T-cell (primary cell): ENCODE measurements at places on chromosomes 4 and X. TPM values are rescaled to one million over a fixed set of nuclear protein-coding genes. Genes with fewer than 3 reads are reported as not detected.

Gene GPR78
- not detected for total RNA-seq

Gene UBQLN2
- 49.6 TPM for total RNA-seq

DNA sequence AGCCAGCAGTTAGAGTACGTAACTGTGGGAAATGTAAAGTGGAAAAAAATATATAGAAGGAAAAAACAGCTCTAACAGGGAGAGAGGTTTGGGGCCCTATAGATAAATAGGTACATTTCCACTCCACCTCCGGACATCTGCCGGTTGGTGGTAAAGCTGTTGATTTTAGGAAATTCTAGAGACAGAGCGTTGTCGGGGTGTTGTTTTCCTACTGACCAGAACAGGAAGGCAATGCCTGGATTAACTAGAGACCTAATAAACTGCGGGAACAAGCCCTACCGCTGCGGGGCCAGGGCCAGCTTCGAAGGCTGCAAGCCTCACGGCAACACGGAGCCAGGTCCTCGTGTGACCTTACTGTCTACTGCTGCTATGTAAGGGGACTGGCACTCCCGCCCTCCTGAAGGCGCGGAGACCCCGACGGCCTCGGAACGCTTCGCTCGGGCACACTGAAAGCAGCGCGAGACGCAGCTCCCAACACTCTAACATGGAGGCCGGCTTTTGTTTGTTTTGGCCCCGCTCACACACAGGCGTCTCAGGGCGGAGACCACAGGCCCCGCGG is 702 bp upstream of the CDKN2AIP start:
- peaks cover 34% of the 10 kb centered on the region for H3K4me1 ChIP-seq
- H3K4me3 ChIP-seq = peak overlapping the region; percentile 94
- peak overlapping the region; percentile 91 for H3K27ac ChIP-seq
- no peak for DNase-seq
- no peaks in the 10 kb centered on the region for H3K36me3 ChIP-seq

Gene H2BW2
- not detected for total RNA-seq

Gene OTUD6A
- total RNA-seq = not detected

GRCh38 chrX:74931214-74931613 is 6.0 kb upstream of the NEXMIF start:
- H3K27me3 ChIP-seq = peaks cover under 1% of the 10 kb centered on the region
- no peak for DNase-seq
- no peak overlapping the region for H3K27ac ChIP-seq
- H3K4me3 ChIP-seq = no peak overlapping the region

- no peak overlapping the region for H3K4me3 ChIP-seq
- H3K36me3 ChIP-seq = no peaks in the 10 kb centered on the region
- no peaks in the 10 kb centered on the region for H3K4me1 ChIP-seq
- no peak overlapping the region for H3K27ac ChIP-seq
- no peak for DNase-seq
Observed at GRCh38 chr4:19133315-19133714, 1111.8 kb upstream of the LCORL start.

DNA sequence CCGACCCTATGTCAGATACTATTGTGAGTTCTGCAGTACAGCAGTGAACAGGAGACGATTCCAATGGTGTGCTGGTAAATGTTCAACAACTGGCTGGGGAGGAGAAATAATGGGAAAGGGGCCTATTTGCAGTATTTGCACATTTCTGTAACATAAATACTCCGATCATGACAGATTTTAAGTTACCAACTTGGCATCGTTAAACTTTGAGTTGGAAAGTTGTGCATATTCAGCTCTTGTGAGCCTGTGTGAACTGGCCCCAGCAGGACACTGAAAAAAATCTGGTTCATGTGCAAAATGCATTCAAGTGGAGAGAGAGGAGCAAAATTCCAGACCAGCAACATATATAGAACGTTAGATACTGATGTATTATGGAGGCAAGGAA is 175.0 kb downstream of the MAPK10 start:
- no peak overlapping the region for H3K4me3 ChIP-seq
- no peaks in the 10 kb centered on the region for H3K4me1 ChIP-seq
- no peak for DNase-seq
- no peak overlapping the region for H3K27ac ChIP-seq
- no peaks in the 10 kb centered on the region for H3K27me3 ChIP-seq
- no peaks in the 10 kb centered on the region for H3K36me3 ChIP-seq

DNA sequence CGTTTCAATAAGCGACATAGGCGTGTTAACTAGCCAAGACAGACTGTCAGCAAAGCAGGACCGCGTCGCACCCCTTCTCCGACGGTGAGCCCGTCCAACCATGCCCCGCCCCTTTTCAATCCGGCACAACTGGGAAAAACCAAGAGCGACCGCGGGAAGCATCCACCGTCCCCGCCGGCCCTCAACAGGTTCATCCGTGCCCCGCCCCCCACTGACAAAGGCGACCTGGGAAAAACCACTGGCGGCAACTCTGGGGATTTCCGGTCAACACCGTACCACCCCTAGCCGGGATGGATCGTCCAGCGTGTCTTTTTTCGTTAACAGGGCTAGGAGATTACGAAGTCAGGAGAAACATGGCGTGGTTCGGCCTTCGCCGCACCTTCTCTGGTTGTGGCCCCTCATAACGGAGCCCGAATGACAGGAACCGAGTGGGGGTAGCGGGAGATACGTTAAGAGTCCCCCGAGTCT is 377 bp downstream of the TIMM17B start:
- peaks cover 5% of the 10 kb centered on the region for H3K36me3 ChIP-seq
- peaks cover 2% of the 10 kb centered on the region for H3K4me1 ChIP-seq
- H3K4me3 ChIP-seq = peak overlapping the region; percentile 66
- H3K27me3 ChIP-seq = no peaks in the 10 kb centered on the region
- peak overlapping the region; percentile 97 for H3K27ac ChIP-seq

GRCh38 chrX:111743316-111743715 is 62.3 kb downstream of the ALG13 start:
- no peaks in the 10 kb centered on the region for H3K4me1 ChIP-seq
- H3K27me3 ChIP-seq = no peaks in the 10 kb centered on the region
- H3K36me3 ChIP-seq = no peaks in the 10 kb centered on the region
- DNase-seq = no peak
- H3K27ac ChIP-seq = no peak overlapping the region

- H3K27me3 ChIP-seq = no peaks in the 10 kb centered on the region
- no peaks in the 10 kb centered on the region for H3K36me3 ChIP-seq
- H3K27ac ChIP-seq = no peak overlapping the region
- H3K4me1 ChIP-seq = no peaks in the 10 kb centered on the region
- no peak for DNase-seq
Observed at GRCh38 chr4:140116442-140117104, 37.4 kb downstream of the MAML3 start.

DNA sequence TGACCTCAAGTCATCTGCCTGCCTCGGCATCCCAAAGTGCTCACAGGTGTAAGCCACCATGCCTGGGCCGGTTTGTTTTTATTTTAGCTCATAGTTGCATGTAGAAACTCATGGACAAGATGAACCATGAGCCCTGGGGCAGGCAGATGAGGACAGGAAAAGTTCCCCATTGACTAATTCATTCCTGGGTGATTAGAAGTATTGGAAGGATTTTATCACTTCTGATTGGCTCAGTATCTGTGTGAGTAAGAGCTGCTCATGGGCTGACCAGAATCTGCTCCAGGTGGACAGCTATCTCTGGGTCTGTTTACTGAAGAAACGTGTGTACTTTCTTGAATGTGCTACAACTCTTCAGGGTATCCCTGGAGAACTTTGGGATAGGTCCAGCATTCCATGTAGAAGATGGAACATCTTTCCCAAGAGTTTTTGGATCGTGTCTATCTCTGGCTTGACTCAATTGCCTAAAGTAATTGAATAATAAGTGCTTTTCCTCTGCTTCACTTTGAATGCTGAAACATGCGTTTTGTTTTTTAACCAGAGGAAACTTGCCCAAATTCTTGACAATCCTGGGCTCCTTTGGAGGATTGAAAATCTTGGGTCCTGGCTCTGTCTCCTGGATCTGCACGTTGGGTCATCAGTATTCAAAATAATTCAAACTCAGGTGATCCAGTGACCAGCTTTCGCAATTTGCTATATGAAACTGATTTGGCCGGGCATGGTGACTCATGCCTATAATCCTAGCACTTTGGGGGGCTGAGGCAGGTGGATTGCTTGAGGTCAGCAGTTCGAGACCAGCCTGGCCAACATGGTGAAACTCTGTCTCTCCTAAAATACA is 88.6 kb upstream of the DHRSX start:
- H3K36me3 ChIP-seq = no peaks in the 10 kb centered on the region
- H3K4me3 ChIP-seq = no peak overlapping the region
- no peaks in the 10 kb centered on the region for H3K27me3 ChIP-seq
- DNase-seq = no peak
- H3K4me1 ChIP-seq = peaks cover 4% of the 10 kb centered on the region

DNA sequence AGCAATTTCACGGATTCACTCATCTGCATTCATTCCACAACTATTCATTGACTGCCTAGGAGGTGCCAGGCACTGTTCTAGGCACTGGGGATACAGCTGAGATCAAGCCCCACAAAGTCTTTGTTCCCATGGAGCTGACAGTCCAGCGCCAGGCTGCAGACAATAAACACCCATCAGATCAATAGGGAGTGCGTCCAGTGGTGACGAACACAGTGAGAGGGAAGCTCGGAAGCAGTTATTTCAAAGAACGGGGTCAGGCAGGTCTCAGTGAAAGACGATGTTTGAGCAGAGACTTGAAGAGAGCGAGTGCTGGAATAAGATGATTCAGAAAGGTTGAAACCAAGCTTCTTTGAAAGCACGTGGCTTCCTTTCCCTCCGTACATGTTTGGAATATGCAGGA is 167.2 kb downstream of the EVC2 start:
- H3K4me3 ChIP-seq = no peak overlapping the region
- peaks cover 5% of the 10 kb centered on the region for H3K27me3 ChIP-seq
- H3K4me1 ChIP-seq = no peaks in the 10 kb centered on the region
- no peak for DNase-seq
- no peak overlapping the region for H3K27ac ChIP-seq

Gene SLC35A2
- total RNA-seq = 15.5 TPM

GRCh38 chr4:62260254-62260653 is 1060.1 kb downstream of the ADGRL3 start:
- DNase-seq = no peak
- H3K4me1 ChIP-seq = no peaks in the 10 kb centered on the region
- H3K4me3 ChIP-seq = no peak overlapping the region
- no peaks in the 10 kb centered on the region for H3K36me3 ChIP-seq
- H3K27ac ChIP-seq = no peak overlapping the region

- H3K27me3 ChIP-seq = no peaks in the 10 kb centered on the region
- DNase-seq = no peak
- peaks cover 10% of the 10 kb centered on the region for H3K4me1 ChIP-seq
- no peak overlapping the region for H3K4me3 ChIP-seq
- H3K27ac ChIP-seq = no peak overlapping the region
Observed at GRCh38 chr4:40437741-40438383, 102.7 kb downstream of the CHRNA9 start.

- peaks cover 3% of the 10 kb centered on the region for H3K27me3 ChIP-seq
- no peak overlapping the region for H3K27ac ChIP-seq
- peaks cover 16% of the 10 kb centered on the region for H3K4me1 ChIP-seq
Observed at GRCh38 chrX:40268188-40268520, 170.4 kb upstream of the BCOR start.

GRCh38 chr4:114694770-114695169 is 96.2 kb downstream of the UGT8 start:
- no peak overlapping the region for H3K4me3 ChIP-seq
- no peaks in the 10 kb centered on the region for H3K36me3 ChIP-seq
- no peaks in the 10 kb centered on the region for H3K4me1 ChIP-seq
- no peaks in the 10 kb centered on the region for H3K27me3 ChIP-seq
- peak; percentile 46 for DNase-seq

GRCh38 chr4:13531625-13531998 is 12.7 kb downstream of the NKX3-2 start:
- DNase-seq = no peak
- no peak overlapping the region for H3K4me3 ChIP-seq
- H3K27me3 ChIP-seq = peaks cover 42% of the 10 kb centered on the region
- no peaks in the 10 kb centered on the region for H3K36me3 ChIP-seq
- peaks cover 33% of the 10 kb centered on the region for H3K4me1 ChIP-seq

- H3K27ac ChIP-seq = no peak overlapping the region
- no peak overlapping the region for H3K4me3 ChIP-seq
- H3K4me1 ChIP-seq = peaks cover 4% of the 10 kb centered on the region
- H3K36me3 ChIP-seq = no peaks in the 10 kb centered on the region
- no peaks in the 10 kb centered on the region for H3K27me3 ChIP-seq
Observed at GRCh38 chr4:105158837-105159236, 12.2 kb downstream of the TET2 start.

Gene VCX
- total RNA-seq = not detected

GRCh38 chr4:26999689-27000088 is 139.0 kb downstream of the STIM2 start:
- no peak overlapping the region for H3K4me3 ChIP-seq
- peaks cover 14% of the 10 kb centered on the region for H3K36me3 ChIP-seq
- H3K4me1 ChIP-seq = peaks cover 24% of the 10 kb centered on the region
- no peak overlapping the region for H3K27ac ChIP-seq

Gene NPY5R
- not detected for total RNA-seq

DNA sequence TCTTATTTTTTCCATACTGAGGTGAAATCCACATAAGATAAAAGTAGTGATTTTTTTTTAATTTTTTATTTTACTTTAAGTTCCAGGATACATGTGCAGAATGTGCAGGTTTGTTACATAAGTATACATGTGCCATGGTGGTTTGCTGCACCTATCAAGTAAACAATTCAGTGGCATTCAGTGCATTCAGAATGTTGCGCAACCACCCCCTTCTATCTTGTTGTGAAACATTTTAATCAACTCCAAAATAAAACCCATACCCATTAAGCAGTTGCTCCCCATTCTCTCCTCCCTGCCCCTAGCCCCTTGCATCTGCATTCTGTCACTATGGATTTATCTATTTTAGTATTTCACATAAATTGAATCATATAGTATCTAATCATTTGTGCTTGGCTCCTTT is 121.2 kb downstream of the KLHL13 start:
- H3K4me3 ChIP-seq = no peak overlapping the region
- no peaks in the 10 kb centered on the region for H3K27me3 ChIP-seq
- DNase-seq = no peak
- no peaks in the 10 kb centered on the region for H3K4me1 ChIP-seq
- no peaks in the 10 kb centered on the region for H3K36me3 ChIP-seq

GRCh38 chr4:88939697-88940096 is 117.3 kb downstream of the FAM13A start:
- no peaks in the 10 kb centered on the region for H3K36me3 ChIP-seq
- no peak for DNase-seq
- no peak overlapping the region for H3K27ac ChIP-seq
- H3K4me3 ChIP-seq = no peak overlapping the region
- H3K4me1 ChIP-seq = peaks cover 34% of the 10 kb centered on the region

GRCh38 chr4:184472614-184473498 is 1.5 kb downstream of the IRF2 start:
- H3K27me3 ChIP-seq = no peaks in the 10 kb centered on the region
- H3K27ac ChIP-seq = peak overlapping the region; percentile 84
- peaks cover 56% of the 10 kb centered on the region for H3K4me1 ChIP-seq
- no peak for DNase-seq

- peaks cover 6% of the 10 kb centered on the region for H3K4me1 ChIP-seq
- no peak overlapping the region for H3K27ac ChIP-seq
- DNase-seq = no peak
- H3K27me3 ChIP-seq = no peaks in the 10 kb centered on the region
- no peaks in the 10 kb centered on the region for H3K36me3 ChIP-seq
Observed at GRCh38 chr4:36277533-36277932, 3.9 kb upstream of the DTHD1 start.

Gene PDGFC
- 0.12 TPM for total RNA-seq

DNA sequence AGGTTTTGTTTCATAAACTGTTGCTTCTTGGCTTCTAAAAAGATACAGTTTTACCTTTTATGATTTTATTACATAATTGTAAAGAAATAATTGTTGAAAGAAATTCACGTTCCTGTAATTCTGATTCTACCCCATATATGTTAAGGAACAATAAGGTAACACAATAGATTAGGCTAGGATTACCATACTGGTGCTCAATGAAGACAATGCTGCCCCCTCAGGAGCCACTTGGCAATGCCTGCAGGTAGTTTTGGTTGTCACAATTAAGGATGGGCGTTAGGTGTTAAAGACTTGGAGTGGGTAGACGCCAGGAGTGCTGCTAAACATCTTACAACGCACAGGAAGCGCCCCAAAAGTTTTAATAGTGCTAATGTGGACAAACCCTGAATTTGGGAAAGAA is 133.2 kb downstream of the NLGN4X start:
- DNase-seq = no peak
- H3K4me3 ChIP-seq = no peak overlapping the region
- no peaks in the 10 kb centered on the region for H3K27me3 ChIP-seq
